ENCODE measurements at places on chromosomes 1 and 21.

DNA sequence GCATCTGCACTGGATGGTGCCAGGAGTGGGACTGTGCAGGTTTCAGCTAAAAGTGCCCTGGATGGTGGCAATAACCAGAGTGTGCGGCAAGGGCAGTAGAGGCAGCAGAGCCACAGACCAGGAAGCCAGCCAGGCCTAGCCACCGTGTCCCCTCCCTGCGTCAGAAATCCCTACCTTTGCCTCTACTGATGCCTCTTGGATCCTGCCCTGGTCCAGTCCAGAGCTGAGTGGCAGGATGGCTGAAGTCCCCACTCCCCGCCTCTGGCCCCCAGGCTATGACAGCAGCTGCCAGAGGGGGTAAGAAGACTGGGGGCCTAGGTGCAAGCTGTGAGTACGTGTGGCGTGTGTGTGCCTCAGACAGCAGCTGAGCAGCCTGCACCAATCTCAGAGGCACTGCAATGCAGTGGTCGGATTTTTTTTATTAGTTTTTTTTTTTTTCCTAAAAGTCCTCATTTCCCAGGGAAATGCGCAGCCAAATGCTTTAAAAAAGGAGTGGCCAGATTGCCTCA lies 51.9 kb downstream of the SYT2 start:
- no peak for DNase-seq

- DNase-seq = no peak
Observed at GRCh38 chr1:4805987-4806386, 151.6 kb downstream of the AJAP1 start.

GRCh38 chr1:223243441-223244050 lies 100.5 kb upstream of the TLR5 start:
- no peak for DNase-seq

DNA sequence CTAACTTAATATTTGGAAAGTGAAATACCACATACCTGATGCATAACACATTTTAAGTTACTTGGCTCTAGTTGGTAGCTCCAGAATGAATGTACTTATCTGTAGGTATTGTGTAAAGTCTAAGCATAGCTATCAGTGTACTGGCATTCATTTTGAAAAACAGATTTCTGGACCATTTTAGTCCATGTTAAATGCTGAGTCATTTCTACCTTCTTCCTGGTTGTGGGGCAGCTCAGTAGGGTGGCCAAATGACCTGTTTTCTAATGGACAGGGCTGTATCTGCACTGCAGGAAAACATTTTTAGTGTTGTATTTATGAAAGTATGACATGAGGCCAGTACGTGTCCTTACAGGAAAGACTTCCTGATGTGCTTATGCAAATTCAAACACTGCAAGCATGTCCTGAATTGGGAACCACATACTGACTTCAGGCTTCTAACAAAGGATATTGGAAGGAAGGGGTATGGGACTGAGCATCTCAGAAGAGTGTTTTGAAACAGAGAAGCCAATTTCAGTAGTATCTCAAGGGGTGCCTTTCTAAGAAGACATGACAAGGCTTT lies 300.3 kb upstream of the B3GALT2 start:
- no peak for DNase-seq

GRCh38 chr1:221045842-221046831 lies 166.9 kb downstream of the HLX start:
- DNase-seq = no peak

DNA sequence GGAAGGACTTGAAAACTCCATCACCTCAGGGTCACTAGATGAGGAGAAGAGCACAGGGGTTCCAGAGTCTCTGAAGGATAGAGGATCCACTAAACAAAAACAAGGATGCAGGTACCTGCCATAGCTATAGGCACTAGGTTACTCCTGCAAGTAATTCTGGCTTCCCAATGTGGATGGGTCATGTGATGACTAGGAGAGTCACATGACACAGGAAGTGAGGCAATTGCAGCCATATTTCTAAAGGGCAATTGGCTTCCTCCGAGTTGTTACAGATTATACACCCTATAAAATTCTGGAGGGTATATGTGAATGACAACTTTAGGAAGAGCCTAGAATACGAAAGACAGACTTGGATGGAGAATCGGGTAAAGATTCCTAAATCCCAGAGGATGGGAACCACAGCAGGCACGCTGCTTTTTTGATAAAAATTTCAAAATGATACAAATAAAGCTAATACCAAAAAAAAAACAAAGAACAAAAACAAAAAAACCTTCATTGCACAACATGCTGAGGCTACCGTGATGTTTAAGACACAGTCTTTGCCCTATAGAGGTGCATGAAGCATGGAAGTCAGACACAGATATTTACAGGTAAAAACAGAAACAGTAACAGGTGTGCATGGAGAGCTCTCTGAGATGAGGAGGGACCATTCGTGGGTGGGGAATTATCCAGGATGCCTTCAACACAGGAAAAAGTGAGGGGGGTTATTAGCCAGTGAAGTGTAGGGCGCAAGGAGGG lies 10.5 kb downstream of the MTX1 start:
- DNase-seq = no peak

GRCh38 chr1:55007625-55008024 lies 8.9 kb downstream of the BSND start:
- DNase-seq = no peak

DNA sequence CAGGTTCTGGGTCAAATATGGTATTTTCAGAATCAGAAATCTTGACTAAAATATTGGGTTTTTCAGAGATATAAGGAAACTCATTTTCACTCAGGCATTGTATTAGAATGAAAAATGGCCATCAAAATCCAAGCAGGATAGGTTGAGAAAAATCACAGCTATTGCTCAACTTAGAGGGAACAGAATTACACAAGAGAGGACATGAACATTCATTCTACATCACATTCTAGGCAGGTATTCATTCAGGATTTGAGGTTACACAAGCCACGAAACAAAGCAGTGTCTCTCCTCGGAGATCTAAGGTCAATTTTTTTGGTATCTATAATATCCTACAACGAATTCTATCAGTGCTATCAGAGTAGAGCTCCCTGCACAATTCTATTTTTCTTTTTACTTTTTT lies 163.6 kb upstream of the HP1BP3 start:
- no peak for DNase-seq

GRCh38 chr1:9438431-9439073 lies 100.7 kb upstream of the SLC25A33 start:
- DNase-seq = no peak

DNA sequence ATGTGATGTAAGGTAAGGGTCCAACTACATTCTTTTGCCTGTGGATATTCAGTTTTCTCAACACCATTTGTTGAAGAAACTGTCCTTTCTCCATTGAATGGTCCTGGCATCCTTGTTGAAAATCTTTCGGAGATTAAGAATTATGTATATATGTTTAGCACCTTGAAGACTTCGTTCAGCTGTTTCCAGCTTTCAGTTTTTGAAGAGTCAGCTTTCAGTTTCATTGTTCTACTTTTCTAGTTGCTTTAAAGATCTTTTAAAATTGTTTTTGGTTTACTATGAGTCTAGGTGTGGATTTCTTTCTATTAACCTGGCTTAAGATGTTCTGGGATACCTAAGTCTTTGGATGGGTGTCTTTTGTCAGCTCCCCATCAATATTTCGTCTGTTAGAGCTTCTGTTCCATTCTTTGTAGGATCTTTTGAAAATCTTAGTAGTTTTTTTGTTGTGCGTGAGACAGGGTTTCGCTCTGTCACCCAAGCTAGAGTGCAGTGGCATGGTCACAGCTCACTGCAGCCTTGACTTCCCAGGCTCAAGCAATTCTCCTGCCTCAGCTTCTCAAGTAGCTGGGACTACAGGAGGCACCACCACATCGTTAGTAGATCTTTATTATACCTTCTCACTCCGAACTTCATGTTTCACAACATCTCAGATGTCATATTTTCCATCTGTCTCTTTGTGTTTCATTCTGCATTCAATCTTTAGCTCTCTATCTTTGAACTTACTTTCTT lies 353.5 kb upstream of the B3GALT2 start:
- no peak for DNase-seq

DNA sequence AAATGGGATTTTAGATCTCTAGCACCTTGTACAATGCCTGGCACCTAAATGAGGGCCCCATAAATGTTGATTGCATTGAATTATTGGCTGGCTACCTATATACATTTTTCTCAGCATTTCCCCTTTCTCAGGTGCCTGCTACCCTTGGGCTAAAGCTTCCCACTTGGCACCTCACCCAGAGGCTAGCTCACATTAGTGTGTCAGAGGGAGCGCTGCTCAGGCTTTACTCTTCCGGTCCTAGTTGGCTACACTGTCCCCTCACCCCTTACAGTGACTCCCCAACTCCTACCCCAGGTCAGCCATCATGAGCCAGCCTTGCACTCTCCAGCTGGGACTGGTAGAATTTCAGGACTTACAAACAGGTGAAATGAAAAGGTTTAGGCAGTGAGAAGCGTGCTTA lies 9.5 kb downstream of the TRAF5 start:
- DNase-seq = no peak

GRCh38 chr1:210246447-210246846 lies 13.9 kb downstream of the SERTAD4 start:
- DNase-seq = no peak

DNA sequence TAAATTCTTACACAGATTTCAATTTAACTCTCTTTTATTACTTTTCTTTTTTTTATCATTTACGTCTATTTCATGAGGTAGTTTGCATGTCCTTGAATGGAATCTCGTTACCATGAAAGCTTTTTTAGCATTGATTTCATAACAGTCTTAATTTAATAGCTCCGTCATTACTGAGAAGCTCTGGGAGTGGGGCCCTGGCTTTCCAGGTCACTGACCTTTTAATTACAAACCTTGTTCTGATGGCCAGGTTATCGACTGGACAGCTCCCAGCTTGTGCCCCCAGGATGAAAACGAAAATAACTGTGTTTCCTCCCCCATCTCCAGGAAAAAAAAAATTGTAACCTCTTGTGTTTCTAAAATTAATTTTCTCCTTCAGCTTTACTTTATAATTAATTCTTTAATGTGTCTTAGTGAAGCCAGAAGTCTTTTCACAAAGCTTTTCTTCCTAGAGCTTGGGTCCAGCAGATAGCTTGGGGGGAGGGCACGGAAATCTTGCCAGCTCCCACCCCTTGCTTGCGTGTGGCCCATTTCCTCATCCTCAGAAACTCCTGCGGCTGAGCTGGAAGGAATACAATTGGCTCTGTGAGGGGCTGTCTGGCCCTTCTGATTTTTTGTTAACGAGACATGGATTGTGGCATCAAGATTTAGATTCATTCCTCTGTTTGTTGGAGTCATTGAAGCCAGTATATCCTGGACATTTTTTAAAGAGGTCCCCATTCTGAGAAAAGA lies 65.7 kb downstream of the PEX14 start:
- DNase-seq = no peak

DNA sequence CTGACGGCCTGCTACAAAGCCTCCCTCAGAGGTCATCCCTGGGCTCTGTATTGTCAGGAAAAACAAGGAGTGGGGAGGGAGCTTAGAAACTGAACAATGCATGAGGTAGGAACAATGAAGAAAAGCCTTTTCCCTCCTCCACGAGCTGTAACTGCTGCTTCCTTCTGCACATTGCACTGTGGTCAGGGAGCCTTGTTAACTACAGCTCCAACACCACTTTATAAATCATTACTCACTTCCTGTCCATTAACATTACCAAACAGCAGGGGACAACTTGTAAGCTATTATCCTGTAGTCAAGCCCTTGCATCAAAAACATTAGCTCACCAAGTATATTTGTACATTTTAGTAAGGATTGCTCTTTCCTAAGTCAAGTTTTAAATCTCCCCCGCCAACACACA lies 336.0 kb upstream of the NR5A2 start:
- DNase-seq = no peak

DNA sequence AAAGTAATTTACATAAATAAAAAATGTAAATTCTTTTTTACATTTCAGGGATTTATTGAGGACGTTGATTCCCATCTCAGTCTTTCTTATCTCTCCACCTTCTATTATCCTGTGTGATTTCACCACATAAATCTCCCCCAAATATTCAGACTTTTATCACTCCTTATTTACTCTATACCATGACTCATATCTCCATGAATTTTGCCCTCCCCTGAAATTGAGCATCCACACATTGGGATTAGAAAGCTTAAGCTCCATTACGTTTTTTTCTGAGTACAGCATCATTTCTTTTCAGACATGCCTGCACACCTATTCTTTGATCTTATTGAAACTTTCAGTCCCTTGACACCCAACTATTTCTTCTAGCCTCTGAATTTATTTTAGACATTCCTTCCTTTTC lies 111.2 kb downstream of the IFI44 start:
- DNase-seq = no peak

- DNase-seq = no peak
Observed at GRCh38 chr1:203686091-203686632, 59.5 kb downstream of the ATP2B4 start.

DNA sequence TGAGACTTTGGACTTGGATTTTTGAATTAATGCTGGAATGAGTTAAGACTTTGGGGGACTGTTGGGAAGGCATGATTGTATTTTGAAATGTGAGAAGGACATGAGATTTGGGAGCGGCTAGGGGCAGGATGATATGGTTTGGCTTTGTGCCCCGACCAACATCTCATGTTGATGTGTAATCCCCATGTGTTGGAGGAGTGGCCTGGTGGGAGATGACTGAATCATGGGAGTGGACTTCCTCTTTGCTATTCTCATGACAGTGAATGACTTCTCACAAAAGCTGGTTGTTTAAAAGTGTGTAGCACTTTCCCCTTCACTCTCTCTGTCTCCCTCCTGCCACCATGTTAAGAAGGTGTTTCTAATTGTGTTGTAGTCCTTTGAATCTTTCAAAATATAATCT lies 9.3 kb upstream of the PHGDH start:
- no peak for DNase-seq

DNA sequence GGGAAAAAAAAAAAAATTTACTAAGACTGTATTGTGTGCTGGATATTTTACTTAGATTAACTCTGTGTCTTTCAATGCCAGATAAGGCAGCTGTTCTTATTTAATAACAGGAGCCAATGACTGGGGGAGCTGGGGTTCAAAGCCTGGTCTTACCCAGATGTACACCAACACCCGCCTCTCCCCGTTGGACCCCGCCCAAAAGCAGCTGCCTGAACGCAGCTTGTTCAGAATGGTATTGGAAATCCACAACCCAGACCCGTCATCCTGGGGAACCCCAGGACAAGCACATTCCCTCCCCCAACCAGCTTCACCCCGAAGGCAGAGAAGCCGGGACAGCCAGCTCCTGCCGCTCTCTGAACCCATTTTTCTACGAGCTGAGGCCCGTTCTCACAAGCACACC lies 113.6 kb upstream of the TMPRSS2 start:
- DNase-seq = no peak

- no peak for DNase-seq
Observed at GRCh38 chr1:36397083-36397377, 678 bp downstream of the LSM10 start.

GRCh38 chr1:17581389-17582123 lies 42.1 kb downstream of the ARHGEF10L start:
- no peak for DNase-seq

GRCh38 chr21:32595431-32595830 lies 10.1 kb upstream of the TCP10L start:
- no peak for DNase-seq

Measured in stimulated activated CD8-positive, alpha-beta memory T cell treated with anti-CD3 and anti-CD28 coated beads, Interleukin-15, amount 100 ng/mL, for 24 hours (primary cell).